Caki2 (cell line): ENCODE measurements at places on chromosomes 4 and X. TPM values are rescaled to one million over a fixed set of nuclear protein-coding genes. Genes with fewer than 3 reads are reported as not detected.
A peak's percentile ranks its signal among the peaks of the same experiment; 100 is the strongest.

The LONRF3 gene
- 5.0 and 13.8 TPM in 2 replicates for total RNA-seq

The FAM236A gene
- not detected in 2 replicates for total RNA-seq

The NKX6-1 gene
- total RNA-seq, result not detected in 2 replicates

The UGT2B17 gene
- not detected in 2 replicates for total RNA-seq

DNA sequence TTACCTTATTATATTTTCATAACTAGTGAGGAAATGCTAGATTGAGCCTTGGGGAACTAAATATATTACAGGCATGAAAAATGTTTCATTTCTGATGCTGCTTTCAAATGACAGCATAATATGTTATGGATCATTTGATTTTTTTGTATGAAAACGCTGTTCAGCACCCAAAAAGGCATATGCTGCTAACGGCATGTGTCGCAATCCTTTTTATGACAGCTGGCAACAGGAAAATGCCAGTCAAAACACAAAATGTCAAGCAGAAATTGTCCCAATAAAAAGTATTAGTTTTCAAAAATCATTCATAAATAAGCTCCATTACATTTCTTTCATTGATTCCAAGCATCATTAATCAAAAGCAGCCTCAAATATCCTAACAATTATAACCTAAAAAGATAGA is 1244.5 kb downstream of the PCDH7 start:
- DNase-seq, result no peak

DNA sequence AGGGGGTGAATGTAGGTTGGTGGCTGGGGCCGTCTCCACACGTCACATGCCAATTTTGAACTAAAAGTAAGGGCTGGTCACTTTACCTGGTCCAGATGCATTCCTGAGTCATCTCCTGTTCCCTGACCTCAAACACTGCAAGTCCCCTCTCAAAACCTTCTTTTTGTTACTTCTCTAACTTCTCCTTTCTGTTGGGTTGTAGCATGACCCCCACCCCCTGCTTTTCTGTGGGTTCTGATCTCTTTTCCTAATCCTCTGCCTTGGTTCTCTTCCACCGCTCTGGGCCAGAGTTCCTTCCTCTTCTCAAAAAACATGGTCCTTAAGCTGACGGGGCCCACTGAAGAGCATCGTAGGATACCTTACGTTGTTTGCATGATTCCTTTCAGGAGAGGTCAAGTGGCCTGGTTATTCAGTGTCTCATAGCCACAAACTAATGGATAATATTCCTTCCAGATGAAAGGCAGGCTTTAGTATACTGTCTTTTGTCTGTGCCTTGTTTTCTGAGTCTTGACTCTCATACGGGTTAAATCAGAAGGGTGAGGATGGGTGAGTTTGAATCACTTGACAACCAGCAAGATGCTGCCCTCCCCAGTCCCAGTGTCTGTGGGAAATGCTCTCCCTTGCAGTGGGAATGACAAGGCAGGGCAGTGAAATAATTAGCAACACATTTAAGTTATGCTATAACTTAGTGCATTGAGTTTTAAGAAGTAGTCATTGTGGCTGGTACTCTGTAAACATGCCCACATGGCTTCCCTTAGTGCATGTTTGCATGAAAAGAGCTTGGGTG is 15.1 kb downstream of the SMS start:
- peak; percentile 51 for DNase-seq
